ENCODE measurements at places on chromosomes 13 and 19.
A peak's percentile ranks its signal among the peaks of the same experiment; 100 is the strongest.

GRCh38 chr19:54551950-54552912, 21.4 kb upstream of the LILRA2 start:
- DNase-seq: no peak

DNA sequence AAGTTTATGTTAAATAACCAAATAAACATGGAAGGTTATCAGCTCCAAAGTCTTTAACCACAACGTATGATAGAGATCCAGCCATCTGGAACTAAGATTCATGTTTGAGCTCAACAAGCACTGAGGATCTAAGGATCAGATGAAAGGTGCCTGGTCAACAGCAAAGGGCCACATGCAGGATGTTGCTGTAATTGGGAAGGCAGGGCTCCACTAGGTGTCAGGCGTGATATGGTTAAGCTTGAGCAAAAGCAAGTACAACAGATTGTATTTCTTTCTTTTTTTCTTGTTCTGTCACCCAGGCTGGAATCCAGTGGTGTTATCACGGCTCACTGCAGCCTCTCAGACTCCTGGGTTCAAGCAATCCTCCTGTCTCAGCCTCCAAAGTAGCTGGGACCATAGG, 12.0 kb downstream of the EBPL start:
- no peak for DNase-seq

DNA sequence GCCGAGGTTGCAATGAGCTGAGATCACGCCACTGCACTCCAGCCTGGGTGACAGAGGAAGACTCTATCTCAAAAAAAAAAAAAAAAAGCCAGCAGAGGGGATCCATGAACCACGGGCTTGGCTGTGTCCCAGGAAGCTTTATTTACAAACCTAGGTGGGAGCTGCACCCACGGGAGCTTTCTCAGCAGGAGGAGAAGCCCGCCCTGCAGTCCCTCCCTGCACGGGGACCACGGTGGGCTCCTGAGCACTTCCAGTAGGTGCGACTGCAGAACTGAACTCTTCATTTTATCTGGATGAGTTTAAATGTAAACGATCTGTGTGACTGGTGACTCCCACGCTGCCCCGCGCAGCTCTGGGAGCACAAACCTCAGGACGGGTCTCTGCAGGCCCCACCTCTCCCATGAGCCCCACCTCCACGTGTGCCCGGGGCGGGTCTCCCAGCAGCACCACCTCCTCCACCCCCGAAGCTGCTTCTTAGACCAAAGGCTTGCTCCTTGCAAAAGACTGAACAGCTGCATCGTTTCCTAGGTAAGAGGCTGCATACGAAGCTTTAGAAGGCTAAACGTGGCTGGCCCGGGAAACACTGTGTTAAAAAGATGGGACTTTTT, 66.4 kb downstream of the SPACA7 start:
- peak; percentile 14 for DNase-seq

- no peak for DNase-seq
Measured at GRCh38 chr19:39194832-39195542, 1.8 kb upstream of the NCCRP1 start.

Measured in RWPE1 (cell line).